ENCODE measurements at places on chromosomes 11 and 22.
A peak's percentile ranks its signal among the peaks of the same experiment; 100 is the strongest.

DNA sequence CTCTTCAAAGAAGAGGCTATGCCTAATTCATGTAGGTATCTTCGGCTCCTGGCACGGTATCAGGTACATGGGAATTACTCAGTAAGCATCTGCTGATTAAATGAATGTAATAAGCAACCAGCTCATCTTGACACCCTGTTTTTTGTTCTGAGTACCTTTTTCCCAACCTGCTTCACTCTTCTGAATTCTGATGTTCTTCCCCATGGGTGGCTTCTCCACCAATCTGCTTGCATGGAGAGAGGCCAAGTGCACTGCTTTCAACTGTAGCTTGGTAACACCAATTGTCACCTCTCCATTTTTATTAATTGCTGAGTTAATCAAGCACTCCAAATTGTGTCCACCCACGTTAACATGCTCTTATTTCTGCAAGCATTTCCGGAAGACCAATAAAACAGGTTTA is 40.5 kb downstream of the LARGE1 start:
- DNase-seq: no peak

- no peak for DNase-seq
Measured at GRCh38 chr11:120998581-120998980, 25.3 kb upstream of the TBCEL start.

GRCh38 chr11:65288706-65289536 is 25.7 kb upstream of the CDC42EP2 start:
- no peak for DNase-seq

DNA sequence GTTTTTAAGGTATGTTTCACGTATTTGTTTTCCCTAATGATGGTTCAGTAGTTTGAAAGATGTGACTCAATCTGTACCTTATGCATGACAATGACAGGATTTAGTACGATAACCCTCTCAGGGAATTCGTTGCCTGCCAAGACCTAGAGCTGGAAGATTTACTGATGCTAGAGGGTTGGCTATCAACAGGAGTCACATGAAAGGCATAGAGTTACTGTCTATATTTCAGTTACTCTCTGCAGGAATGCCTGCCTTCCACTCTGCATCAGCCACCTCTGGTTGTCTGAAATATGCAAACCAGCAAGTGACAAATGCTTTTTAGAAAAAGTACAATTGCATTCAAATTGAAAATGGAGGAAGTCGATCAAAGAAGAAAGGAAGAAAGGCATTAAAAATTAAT is 276.3 kb upstream of the RAG2 start:
- DNase-seq: no peak

GRCh38 chr11:58647141-58647699 is 24.8 kb downstream of the CNTF start:
- DNase-seq: no peak

DNA sequence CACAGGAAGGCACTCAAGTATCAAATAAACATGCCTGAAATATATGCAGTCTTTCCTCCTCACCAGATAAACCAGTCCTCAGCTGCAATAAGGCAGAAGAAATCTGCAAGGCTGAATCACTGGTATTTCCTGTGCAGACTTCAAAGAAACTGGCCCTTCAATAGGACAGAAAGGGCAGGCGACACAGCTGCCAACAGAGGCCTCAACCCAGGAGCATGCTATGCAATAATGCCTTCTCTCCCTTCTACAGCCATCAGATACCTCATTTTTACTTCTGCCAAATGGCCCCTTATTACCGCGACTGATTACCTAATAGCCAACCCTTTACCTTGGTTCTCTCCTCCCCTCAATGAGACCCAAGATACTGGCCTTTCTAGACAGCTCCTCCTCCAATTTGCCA is 8.0 kb downstream of the NUMA1 start:
- DNase-seq: peak; percentile 86

DNA sequence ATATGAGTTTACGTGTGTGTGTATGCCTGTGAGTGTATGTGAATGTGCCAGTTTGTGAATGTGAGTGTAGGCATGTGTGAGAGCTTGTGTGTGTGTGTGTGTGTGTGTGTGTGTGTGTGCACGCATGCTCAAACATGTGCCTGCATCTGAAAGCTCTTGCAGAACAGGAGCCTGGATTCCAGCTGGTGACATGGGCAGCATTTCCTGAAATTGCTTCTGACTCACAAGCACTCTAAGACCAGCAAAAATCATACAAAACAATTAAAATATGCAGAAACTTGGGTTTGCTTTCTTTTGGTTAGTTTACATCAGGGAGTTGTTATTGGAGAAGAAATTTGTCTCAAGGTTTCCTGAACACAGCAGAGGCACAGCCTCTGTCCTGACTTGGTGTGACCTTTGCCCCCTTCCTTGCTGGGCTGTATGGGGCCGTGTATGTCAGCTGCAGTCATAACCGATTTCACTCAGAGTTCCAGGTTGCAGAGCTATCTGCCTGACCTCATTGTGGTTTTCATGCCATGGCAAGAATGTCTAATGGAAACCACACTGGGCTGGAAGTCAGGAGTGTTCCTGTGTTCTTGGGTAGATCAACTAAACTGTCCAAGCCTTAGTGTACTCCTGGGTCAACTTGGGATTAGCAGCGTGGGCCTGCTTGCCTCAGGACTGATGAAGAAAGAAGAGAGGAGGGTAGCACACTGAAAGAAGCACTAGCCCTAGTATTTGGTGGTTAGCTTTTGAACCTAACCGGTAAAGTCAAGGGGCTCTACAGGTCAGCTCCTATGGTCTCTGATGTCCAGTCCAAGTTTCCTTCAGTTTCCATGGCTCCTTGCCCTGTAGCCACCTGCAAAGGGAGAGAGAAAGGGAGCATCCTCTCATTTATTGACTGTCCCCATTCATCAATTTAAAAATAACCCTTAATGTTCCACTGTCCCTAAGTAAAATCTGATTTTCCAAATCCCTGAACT is 143.7 kb downstream of the SNX19 start:
- peak; percentile 98 for DNase-seq

DNA sequence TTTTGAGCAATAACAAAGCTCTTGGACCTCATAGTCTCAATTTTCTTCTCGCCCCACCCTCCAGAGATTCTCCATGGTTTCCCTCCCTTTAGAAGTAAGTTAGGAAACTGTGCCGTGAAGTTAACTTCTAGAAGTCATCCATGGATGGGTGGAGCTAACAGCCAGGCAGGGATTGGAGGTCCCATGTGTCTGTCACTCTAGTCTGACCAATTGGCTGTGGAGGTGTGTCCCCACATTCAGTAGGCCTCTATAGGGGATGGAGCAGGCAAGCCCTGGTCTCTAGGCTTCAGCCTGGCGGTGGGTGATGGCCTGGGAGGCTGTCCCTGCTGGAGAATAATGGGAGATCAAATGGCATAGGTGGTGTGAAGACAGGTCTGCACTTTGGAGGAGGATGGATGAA is 50.7 kb downstream of the TP53I11 start:
- DNase-seq: peak; percentile 66

- peak; percentile 49 for DNase-seq
Measured at GRCh38 chr11:68927280-68928135, 23.8 kb downstream of the IGHMBP2 start.

GRCh38 chr22:19984201-19984753 is 32.3 kb downstream of the ARVCF start:
- DNase-seq: peak; percentile 67

DNA sequence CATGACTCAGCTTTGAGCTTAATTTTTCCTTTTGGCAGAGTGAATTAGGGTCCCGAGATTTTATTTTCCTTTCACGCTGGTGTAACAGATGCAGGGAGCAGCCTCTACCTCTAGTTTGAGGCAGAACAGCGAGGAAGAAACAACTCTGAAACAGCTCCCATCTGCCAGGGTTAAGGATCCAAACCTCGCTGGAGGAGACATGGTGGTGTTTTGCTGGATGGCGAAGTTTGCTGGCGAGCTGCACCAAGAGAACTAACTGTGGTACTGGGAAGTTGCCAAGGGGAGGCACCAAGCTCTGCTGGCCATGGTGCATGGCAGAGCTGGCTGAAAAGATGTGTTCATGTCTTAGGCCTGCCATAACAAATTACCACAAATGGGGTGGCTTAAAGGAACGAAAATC is 7.6 kb upstream of the ALKBH3 start:
- DNase-seq: no peak

DNA sequence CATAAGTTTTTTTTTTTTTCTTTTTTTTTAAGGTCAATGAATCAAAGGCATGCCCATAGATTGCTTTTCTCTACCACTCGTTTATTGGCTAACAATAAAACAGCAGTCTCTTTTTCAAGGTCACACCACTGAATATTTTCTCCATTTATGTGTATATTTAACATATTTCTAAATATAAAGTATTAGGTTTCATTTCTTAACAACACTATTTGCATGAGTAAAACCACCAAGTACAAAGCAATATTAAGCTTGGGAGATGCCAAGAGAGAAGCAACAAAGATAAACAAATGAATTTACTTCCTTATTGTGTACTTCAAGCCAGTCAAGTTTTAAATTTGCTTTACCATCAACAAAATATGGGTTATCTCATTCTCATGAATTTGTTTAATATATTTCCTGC is 708.9 kb upstream of the CCDC179 start:
- DNase-seq: no peak

GRCh38 chr11:132094598-132094997 is 724.2 kb downstream of the NTM start:
- peak; percentile 47 for DNase-seq

DNA sequence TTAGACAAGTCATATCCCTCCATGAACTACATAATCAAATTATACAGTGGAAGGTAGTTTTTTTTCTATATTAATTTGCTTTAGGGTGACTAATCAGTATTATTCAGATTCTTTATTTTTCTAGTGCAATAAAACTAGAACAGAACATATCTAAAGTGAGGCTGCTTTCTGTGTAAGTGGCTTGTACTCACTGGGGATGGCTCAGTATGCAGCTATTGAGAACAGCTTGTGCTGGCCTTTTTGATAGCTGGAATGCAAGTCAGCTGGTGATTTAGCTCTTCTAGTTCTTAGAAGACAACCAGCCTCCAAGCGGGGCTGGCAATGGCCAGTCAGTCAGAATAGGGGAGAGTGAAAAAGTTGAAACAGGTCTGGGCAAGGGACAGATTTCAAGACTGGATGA is 119.4 kb downstream of the BLID start:
- DNase-seq: peak; percentile 41

- no peak for DNase-seq
Measured at GRCh38 chr11:102325088-102325487, 7.8 kb downstream of the BIRC3 start.

DNA sequence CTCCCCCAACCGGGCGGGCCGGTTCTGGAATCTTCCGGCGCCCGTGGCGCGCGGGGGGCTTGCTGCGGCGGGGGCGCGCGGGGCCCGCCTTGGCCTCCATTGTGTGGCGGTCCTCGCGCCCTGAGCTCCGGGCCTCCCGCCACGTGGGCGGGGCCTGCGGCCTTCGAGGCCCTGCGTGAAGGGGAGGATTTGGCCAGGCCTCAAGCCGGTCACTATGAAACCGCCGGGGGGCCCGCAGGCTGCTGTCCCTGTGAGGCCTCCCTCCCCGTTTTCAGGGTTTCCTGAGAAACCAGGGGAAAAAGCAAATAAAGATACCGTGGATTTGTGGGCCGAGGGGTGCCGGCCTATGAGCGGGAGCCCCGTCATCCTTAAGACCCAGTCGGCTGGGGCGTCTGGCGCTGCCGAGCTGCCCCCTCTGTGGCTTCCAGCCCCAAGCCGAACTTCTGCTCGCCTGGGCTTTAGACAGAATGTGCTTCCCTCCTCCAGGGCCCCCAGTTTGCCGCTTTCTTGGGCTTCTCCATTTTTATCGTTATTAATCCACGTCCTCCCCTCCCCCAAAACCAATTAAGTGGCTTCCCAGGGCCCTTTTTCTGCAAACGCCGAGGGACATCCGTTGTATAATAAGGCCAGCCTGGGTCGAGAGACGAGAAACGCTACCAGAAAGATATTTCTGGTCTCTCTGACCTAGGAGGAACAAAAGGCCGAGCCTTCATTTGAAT is 602 bp downstream of the EWSR1 start:
- peak; percentile 83 for DNase-seq

DNA sequence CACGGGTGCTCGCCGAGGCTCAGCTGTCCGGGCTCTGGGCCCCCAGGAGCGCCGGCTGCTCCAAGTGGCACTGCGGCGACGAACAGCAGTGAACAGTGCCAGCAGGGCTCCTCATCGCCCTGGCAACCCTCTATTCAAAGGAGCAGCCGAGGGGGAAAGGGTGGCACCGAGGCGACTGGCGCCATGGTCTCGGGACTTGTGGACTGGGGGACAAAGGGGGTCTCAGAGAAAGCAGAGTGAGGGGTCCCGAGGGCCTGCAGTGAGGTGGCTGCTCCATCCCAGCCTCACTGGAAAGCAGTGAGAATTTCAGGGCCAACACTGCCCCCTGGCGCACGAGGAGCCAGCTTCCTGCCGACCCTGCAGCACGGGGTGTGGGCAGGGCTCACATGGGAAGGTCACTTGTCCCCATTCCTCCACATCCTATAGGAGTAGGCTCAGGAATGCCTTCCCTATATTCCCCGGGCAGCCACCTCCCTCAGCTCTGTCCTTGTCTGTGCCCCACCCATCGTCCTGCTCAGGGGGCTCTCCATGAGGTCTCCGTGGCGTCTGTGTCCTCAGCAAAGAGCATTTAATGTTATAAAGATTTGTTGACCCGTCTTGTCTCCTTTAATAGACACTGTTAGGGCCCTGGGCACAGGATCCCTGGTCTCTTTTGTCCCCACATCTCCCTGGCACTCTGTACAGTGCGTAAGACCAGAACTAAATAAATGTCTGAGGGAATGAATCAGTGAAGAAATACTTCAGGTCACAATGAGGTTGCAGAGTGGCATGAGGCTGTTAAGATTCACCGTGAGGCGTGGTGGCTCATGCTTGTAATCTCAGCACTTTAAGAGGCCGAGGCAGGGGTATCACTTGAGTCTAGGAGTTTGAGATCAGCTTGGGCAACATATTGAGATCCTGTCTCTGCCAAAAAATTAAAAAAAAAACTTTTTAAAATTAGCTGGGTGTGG is 26.4 kb downstream of the LRFN4 start:
- peak; percentile 71 for DNase-seq

All from choroid plexus epithelial cell (primary cell).